Activated T-cell treated with anti-CD3 and anti-CD28 coated beads, Interleukin-2, amount 50 U/mL, for 48 hours (primary cell): ENCODE measurements at places on chromosomes 7 and 10.

DNA sequence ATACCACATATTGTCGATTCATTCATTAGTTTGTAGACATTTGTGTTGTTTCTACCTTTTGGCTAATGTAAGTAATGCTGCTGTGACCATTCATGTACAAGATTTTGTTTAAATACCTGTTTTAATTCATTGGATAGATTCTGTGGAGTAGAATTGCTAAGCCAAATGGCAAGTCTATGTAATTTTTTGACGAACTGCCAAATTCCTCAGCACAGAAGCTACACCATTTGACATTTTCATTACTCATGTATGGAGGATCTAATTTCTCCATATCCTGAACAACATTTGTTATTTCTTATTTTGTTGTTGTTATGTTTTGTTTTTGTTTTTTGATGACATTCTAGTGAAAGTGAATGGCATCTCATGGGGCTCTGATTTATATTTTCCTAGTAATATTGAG, 1351.3 kb upstream of the SORCS1 start:
- DNase-seq = no peak

DNA sequence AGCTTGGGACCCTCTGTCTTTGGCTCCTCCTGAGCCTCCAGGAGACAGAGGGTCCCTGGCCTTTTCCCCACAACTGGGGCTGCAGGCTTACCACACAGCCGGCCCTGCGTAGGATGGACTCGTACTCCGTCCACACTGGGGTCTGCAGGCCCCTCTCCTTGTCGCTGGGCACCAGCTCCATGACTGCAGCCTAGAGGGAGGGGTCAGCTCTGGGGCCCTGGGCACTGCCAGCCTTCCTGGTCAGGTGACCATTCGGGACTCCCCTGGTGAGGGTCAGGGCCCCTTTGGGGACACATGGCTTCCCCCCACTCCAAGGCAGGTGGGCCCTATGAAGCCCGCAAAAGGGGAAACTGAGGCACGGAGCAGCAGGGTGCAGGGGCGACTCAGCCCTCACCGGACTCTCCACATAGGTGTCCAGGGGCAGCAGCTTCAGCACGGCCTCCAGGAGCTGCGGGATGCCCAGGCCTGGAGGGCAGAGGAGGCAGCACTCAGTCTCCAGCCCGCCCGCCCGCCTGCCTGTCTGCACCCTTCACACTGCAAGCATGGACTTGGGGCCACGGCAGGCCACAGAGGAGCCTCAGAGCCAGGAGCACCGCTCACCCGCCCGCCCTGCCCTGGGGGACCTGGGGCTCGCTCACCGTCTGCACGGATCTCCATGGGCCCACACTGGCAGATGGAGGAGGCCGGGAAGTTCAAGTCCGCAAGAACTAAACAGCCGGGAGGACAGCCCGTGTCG, 1.1 kb downstream of the FUOM start:
- no peak for DNase-seq

- no peak for DNase-seq
Measured at GRCh38 chr10:132462463-132463332, 65.7 kb downstream of the PWWP2B start.

- DNase-seq = no peak
Measured at GRCh38 chr10:132829403-132829802, 43.5 kb upstream of the NKX6-2 start.

GRCh38 chr7:43647673-43648472, 65.0 kb downstream of the STK17A start:
- peak; percentile 72 for DNase-seq

- no peak for DNase-seq
Measured at GRCh38 chr7:66734006-66734405, 6.5 kb upstream of the RABGEF1 start.

DNA sequence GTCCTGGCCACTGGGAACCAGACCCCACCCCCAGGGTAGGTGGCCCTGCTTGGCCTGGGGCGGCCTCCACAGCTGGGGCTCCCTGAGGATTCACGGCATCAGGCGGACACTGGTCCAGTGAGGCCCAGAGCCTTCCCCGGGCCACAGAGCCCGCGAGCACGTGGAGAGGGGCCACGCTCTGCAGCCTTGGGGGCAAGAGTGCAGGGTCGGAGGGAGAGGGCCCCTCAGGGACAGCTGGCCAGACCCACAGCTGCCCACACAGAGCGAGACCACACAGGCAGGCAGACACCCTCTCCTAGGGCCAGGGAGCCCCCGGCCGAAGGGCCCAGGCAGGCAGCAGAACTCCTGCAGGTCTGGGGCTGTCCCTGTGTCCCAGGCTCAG, 10.7 kb downstream of the VENTX start:
- DNase-seq = no peak

GRCh38 chr10:132149271-132149670, 37.5 kb upstream of the DPYSL4 start:
- DNase-seq = no peak

DNA sequence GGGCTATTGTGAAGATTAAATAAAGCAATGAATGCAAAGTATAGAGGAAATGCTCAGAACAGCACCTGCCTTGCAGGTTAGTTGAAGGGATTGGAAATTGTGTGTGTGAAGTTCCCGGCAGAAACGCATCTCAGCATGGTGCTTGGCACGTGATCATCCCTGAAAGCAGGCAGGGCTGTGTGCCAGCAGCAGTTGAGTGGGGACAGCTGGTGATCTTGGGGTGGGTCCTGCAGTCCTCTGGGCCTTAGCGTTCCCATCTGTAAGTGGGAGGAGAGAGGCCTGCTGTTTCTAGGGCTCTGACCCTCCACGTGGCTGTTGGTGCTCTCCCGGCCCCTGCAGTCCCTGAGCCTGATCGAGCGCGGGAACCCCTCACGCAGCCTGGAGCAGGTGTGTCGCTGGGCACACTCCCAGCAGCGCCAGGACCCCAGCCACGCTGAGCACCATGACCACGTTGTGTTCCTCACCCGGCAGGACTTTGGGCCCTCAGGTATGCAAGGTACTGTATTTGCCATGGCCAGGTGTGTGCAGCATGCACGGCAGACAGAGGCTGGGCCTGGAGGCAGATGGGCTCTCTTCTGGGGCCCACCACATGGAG, 55.3 kb downstream of the TBATA start:
- no peak for DNase-seq

GRCh38 chr7:105611856-105612775, 30.8 kb upstream of the EFCAB10 start:
- DNase-seq = no peak
